ENCODE measurements at places on chromosomes 11 and 22. TPM values are rescaled to one million over a fixed set of nuclear protein-coding genes. Genes with fewer than 3 reads are reported as not detected.

DNA sequence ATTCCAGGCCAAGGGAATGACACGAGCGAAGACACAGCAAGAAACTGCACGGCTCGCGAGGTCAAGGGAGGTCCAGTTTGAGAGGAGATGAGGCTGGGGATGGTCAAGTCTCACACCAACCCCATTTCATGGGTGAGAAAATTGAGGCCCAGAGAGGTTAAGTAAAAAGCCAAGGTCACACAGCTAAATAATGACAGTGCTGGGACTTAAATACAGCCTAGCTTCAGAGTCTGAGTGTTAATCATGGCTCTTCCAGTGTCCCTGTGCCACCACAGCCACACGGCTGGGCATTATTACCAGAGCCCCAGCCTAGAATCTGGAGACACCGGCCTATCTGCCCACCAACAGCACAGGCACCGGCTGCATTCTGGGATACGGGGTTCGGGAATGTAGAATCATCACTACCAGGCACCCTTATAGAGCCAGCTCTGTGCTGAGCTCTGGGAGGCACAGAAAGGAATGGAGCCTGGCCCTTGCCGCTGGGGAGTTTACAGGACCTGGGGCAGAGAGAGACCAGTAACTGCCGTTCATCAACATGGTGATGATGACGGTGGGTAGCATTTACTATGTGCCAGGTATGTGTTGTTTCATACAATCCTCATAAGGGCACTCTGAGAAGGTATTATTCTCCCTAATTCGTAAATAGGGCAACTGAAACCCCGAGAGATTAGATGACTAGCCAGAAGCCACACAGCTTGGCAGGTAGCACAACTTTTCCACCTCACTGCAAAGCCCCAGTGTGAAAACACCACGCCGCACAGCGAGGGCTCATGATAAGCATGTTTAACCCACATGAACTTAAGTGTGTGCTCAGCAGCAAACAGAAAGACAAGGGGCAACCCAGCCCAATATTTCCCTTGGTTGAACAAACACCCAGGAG lies 51.8 kb downstream of the CD6 start:
- no peaks in the 10 kb centered on the region for H3K27me3 ChIP-seq
- no peak overlapping the region for H3K27ac ChIP-seq
- H3K4me3 ChIP-seq, result no peak overlapping the region
- H3K4me1 ChIP-seq, result peaks cover 25% of the 10 kb centered on the region

DNA sequence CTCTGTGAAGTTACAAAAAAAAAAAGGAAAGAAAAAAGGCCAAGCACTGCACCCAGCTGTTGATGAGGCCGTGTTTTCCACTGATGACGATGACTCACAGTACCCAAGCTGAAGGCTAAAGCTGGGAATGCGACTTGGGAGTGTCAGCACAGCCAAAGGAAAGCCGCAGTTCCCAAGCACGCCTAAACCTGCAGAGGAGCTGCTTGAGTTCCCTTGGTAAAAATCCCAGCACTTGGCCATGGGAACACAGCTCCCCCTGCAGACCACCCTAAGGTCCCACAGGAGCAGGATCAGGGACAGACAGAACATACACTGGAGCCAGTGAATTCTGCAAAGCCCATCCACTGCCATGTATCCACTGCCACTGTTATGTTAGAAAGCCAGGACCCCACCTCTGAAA lies 39.9 kb downstream of the SERGEF start:
- no peak for DNase-seq
- no peak overlapping the region for H3K4me3 ChIP-seq
- peaks cover 3% of the 10 kb centered on the region for H3K36me3 ChIP-seq
- H3K27me3 ChIP-seq, result no peaks in the 10 kb centered on the region
- H3K4me1 ChIP-seq, result no peaks in the 10 kb centered on the region

GRCh38 chr11:68655406-68655805 lies 28.9 kb upstream of the GAL start:
- no peak overlapping the region for H3K27ac ChIP-seq
- H3K27me3 ChIP-seq, result no peaks in the 10 kb centered on the region
- H3K4me1 ChIP-seq, result peaks cover 14% of the 10 kb centered on the region

DNA sequence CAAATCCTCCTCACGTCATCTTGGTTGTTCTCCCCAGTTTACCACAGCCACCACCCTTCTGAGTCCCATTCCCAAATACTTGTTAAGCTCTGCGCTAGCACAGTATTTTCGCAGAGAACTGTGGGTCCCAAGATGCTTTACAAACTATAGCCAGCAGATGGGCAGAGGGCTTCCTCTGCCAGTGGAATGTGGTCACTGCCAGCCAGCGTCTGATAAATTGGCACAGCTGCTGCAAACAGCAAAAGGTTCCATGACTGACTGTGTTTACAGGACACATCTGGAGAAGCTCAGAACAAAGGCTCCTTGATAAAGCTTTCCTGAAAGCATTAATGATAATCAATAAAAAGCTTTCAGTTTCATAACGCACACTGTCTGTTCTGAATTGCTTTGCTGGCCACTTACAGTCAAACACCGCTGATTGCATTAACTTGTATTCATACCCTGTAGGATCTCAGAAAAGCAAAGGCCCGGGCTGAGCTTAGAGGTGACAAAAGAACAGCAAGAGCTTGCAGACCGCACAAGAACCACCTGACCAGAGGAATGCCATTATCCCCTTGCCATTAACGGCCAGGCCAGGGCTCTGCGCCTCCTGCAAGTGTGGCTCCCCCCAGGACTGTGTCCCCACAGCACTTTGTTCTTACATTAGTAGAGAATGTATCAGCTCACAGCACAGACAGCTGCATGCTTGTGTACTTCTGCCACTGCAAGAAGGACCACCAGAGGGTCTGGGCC lies 120.6 kb downstream of the MICAL3 start:
- H3K27ac ChIP-seq, result peak overlapping the region; percentile 50
- H3K4me1 ChIP-seq, result peaks cover 15% of the 10 kb centered on the region
- H3K4me3 ChIP-seq, result no peak overlapping the region

Gene PHOX2A
- total RNA-seq, result not detected

Gene TSGA10IP
- total RNA-seq, result not detected

Gene THY1
- 112 TPM for total RNA-seq

Gene DBX1
- not detected for total RNA-seq
